Large intestine (tissue), 12 donors: ENCODE measurements at places on chromosomes 2 and 18.

GRCh38 chr2:150778828-150779227, 291.4 kb upstream of the RND3 start:
- DNase-seq = no peak

- DNase-seq = no peak
Observed at GRCh38 chr18:41371156-41372045, 583.6 kb upstream of the PIK3C3 start.

DNA sequence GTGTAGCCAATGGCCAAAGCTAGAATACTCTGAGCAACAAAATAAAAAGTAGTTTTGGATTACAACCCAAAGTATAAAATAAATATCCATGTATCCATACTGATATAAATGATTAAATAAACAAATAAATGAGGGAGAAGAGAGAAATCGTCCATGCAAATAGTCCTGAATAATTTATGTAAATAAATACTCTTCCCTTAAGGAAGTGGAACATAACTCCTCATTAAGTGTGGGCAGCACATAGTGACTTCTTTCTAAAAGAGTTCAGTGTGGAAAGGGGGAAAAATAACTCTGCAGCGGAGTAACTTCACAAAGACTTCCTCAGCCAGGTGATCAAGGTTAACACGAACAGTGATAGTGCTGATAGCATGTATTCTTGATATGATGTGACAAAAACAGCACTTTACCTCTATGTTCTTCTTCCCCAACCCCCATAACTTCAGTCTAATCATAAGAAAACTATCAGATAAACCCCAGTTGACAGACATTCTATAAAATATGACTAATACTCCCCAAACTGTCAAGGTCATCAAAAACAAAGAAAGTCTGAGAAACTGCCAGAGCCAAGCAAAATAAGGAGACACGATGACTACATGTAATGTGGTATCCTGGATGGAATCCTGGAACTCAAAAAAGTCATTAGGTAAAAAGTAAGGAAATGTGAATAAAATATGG, 30.7 kb downstream of the METTL8 start:
- no peak for DNase-seq

GRCh38 chr18:52816121-52816520, 476.1 kb downstream of the DCC start:
- no peak for DNase-seq

DNA sequence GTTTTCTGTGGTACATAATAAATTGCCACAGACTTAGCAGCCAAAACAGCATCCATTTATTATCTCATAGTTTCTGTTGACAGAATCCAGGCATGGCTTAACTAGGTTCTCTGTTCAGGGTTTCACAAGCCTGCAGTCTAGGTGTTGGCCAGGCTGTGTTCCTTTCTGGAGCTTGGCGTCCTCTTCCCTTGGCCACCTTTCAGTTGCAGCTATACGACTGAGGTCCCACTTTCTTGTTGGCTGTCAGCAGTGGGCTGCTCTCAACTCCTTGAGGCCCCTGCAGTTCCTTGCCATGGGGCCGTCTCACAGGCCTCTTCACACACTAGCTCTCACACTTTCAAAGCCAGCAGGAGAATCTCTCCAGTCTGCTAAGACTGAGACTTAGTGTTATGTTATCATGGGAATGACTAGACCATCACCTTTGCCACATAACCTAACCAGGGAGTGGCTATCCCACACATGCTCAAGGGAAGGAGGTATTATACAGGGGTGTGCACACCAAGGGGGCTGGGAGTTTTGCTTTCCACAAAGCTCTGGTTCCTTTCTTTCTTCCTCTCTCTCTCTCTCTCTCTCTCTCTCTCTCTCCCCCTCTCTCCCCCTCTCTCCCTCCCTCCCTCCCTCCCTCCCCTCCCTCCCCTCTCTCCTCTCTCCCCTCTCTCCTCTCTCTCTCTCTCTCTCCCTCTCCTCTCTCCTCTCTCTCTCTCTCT, 15.8 kb downstream of the RIOK3 start:
- DNase-seq = no peak
